ENCODE measurements at places on chromosomes 2 and 18.
A peak's percentile ranks its signal among the peaks of the same experiment; 100 is the strongest.

DNA sequence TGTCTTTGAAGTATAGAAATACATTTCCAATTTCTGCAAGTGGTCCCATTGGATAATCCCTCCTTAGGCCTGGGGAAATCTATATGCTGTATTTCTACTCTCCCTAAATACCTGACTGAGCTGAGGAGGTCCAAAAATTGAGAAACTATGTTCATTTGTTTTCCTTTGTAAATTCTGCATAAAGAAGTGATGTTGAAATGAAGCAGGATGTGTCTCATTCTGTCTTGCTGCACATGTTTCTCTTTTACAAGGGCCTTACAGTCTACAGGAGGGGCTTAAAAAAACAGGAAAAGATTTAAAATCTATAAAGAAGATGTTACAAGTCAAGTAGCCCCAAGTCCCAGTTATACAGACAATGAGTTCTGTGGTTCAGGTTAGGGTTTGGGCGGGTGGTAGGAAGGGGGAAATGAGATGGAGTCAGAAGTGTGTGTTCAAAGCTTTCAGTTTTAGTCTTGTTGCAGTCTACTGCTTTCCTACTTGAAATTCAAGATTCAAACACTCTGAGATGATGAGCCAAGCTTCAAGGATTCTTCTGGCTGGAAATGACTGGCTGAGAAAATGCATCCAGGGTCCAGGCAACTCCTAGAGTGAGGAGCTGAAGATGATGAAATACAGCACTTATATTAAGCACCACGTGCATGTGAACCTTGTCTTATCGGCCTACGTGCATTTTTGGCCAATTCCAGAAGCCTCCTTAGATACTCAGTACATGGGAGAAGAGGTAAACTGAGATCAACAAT lies 146.3 kb upstream of the CELF4 start:
- DNase-seq, result no peak

GRCh38 chr18:48769006-48769636 lies 181.6 kb downstream of the SMAD7 start:
- peak; percentile 67 for DNase-seq

DNA sequence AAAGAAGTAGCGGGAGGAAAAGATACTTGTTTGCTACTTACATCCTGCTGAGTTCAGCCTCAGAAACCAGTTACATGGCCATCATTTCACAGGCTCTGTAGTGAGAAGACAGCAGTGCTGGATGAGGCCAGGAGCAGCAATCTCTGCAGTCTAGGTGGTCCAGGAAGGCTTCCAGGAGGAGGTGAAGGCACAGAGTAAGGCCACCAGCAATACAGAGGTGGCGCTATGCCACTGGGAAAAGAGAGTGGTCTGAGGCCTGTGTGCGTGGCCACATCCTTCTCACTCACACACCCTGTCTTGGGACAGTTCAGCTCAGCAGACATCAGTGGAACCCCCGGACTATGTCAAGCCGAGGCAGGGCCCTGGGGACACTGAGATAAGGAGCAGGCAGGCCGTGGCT lies 162.7 kb downstream of the KLHL29 start:
- no peak for DNase-seq

DNA sequence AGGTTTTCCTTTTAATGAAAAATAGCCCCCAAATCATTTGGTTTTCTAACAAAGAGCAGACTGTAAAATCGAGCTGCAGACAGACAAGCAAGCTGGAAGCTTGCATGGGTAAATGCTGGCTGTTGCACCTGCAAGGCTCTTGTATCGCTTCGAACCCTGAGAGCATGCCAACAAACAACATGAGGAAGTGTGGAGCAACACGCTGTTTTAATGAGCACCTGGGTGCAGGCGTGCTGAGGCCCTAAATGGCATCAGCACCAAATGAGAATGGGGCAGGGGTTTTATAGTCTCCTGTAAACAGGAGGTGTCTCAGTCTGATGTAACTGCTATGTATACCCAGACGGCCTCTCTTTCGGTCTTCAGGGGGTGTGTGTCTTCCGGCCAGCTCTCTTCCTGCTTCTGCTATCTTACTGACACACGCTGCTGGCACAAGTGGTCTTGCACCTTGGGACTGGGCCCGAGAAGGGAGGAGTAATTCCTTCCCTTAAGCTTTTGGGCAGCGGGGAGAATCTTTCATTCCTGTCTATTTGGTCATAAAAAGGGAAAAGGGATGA lies 31.9 kb upstream of the CDH2 start:
- no peak for DNase-seq

- peak; percentile 60 for DNase-seq
These were observed 201.7 kb upstream of the HS6ST1 start for GRCh38 chr2:128520340-128520739.

DNA sequence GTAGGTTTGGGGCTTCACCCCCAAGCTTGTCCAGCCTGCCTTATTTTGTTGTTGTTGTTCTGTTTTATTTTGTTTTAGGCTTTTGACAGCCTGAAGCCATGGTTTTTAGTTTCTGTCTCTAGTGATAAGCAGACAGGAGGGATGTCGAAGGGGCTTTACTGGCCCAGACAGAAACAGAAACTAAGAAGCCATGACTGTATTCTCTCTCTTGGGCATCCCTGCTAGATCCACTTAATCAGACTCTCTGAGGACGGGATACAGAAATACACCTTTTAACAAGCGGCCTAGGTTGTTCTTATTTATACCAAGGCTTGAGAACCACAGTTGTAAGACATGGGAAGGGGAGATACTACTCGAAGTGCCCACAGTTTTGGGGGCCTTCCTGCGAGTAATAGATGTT lies 330.9 kb downstream of the SLC8A1 start:
- DNase-seq, result no peak

GRCh38 chr18:12238826-12239225 lies 15.3 kb upstream of the CIDEA start:
- peak; percentile 42 for DNase-seq

DNA sequence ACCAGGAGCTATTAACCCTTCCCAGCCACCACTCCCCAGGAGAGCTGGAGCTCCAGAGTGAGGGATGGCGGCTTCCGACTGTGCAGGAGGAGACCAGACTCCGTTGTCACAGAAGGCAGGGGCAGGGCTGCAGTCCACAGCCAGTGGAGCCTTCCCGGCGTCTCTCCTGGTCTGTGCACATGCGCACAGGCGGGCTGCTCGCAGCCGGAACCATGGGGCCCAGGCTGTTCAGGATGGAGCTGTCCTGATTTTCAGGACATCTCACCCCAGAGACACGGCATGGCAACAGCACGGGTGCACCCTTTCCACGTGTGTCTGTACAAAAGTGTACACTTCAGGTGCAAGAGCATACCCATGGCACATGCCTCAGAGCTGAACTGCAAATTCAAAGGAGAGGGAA lies 28.9 kb downstream of the EIPR1 start:
- no peak for DNase-seq

GRCh38 chr18:51051105-51051712 lies 21.2 kb downstream of the SMAD4 start:
- DNase-seq, result peak; percentile 86

- DNase-seq, result no peak
These were observed 98.7 kb downstream of the TWIST2 start for GRCh38 chr2:238946318-238947242.

DNA sequence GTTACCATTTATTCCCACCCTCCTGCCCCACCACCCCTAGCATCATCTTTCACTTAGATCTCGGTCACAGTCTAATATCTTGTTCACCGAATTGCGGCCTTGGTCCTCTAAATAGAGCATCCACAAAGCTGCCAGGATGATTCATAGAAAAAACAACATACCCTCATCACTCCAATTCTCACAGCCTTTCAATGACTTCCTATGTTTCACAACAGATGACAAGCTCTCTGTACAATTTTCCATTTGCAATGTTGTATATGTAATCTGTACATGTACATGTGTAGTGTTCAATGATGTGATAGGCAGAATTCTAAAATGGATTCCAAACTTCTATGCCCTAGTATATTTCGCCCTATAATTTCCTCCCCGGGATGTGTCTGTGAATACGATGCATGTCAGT lies 675.6 kb upstream of the CELF4 start:
- DNase-seq, result no peak

DNA sequence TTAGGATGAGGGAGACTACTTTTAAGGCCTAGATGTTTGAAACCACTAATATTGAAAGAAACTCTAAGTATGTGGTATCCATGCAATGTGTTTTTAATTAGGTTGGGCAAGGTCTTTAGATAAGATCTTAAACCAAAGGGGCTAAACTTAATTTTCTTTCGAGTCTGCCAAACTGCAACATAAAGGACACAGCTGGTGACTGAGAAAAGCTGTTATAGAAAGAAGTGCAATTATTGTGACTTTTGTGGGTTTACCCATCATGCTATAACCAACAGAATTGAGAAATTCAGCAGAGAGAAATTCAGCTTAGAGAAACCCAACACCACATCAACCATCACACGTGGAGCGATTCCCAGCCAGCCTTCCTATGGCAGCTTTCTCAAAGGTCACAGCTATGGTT lies 119.5 kb upstream of the LMAN1 start:
- no peak for DNase-seq

- DNase-seq, result no peak
These were observed 64.7 kb downstream of the PTPN2 start for GRCh38 chr18:12819322-12819721.

DNA sequence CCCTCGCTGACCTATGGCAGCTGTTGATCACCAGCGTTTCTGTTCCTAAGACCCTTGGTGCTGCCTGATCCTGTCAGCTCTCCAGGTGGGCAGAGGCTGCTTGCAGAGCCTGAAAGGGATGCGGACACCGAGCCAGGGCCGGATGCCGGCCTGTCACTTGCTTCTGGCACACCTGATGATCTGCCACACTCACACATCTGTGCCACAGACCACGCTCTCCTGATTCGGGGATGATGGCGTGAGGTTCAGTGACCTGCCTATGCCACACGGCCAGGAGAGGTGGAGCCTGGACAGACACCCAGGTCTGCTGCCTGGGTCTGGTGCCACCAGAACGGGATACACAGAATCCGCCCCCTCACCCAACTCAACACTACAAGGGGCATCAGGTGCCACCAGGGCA lies 129.4 kb upstream of the GLI2 start:
- DNase-seq, result no peak

DNA sequence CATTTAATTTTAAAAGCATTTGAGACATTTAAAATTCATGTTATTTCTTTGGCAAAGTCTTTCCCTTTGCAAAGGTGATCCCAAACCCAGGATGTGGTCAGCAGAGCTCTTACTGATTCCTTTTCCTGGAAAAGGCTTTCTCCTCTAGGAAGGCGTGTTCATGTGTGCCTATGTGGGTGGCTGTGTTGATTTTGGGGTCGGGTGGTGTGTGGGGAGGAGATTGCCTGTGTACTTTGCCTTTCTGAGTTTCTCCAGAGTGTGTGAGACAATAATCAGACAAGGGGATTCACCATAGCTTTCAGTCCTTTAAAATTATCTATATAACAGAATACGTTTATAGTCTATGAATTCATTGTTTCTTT lies 173.2 kb downstream of the SOCS6 start:
- DNase-seq, result no peak

DNA sequence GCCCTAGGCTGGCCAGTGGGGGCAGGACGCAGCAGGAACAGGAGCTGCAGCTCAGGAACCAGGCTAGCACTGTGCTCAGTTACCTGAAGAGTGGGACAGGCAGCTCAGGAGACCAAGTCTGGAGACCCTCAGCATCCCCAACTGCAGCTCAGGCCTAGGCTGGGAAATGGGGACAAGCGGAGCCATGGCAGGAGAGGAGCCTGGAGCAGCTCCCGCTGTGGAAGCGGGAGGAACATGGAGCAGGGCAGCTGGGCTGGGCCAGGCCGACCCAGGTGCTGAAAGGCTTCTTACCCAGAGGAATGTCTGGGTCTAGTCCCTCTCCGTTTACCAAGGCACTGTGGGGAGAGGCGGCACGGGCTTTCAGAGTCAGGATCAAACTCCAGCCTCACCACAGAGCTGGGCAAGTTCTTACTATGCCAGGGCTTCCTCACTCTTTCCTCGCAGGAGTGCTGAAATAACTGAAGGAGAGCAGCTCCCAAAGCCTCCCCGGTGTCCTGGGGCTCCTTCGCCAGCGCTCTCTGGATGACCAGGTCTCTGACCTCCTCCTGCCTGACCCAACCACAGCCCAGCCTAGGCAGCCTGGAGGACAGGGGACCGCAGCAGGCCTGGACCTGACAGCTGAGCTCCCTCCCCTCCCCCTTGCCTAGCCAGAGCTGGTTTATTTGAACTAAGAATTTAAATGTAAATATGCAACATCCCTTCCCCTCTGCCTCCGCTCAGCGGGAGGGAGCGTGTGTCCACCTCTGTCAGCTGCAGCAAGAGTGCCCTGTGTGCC lies 247.8 kb upstream of the SIX2 start:
- DNase-seq, result no peak

DNA sequence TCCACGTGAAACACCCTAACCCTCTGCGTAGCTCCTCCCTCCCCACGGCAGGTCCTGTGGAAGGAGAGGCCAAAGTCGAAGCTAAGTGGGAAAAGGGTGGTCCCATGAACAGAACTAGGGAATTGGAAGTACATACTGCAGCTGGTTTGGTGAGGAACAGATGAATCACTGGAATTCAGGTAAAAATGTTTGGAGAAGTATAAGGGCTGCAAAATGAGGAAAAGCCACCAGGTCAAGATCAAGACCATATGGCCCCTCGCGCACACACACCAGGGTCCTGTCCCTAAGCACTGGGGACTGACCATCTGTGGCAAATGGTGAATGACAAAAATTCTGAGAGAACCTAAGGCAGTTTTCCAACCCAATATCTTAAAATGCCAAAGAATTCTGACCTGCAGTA lies 3.1 kb downstream of the PARD6G start:
- DNase-seq, result no peak

DNA sequence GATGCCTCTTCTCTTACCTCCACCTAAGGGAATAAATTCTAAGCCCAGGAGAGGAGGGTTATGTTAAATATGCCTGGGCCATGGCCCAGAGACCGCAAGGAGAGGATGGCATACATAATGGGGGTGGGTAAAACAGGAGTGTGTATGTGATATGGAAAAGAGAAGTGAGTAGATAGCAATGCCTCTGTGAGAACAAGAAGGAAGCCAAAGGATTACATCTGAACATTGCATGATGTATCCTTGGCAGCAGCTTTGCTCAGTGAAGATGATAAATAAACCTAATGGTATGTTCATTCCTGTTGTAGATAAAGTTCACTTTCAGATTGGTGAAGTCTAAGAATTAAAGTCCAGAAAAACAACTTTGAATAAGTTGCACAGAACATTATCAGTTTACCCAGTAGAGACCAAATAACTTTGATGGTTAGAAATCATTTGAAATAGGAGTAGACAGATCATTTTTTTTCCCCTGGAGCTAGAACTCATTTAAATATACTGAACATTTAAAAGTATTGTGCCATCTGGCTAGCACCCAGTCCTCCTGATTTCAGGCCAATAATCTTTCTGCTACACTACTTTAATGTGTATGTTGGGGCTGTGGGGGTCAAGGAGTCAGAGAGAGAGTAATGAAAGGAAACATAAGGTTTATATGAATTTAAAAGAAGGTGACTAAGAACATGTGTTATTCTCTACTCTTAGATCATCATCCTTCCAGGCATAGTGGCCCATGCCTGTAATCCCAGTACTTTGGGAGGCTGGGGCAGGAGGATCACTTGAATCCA lies 231.7 kb downstream of the PARD3B start:
- no peak for DNase-seq

DNA sequence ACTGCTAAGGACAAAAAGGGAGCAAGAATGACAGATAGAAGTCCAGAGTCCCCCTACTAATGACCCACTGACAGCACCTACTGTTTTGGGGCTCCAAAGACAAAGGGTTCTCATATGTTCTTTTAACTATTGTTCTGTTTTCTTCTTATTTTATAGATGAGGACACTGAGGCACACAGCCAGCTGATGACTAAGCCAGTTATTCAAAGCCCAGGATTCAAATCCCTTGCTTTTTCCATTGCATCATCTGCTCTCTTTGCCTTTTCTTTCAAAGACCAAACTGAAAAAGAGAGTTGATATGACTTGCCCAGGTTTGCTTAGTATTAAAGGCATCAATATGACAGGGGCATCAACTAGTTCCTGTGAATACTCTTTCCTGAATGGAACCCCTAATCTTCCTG lies 299.8 kb downstream of the LRATD1 start:
- DNase-seq, result no peak

GRCh38 chr2:190149908-190150307 lies 87.4 kb upstream of the MSTN start:
- DNase-seq, result no peak
